ENCODE measurements at places on chromosomes 5 and 9.

DNA sequence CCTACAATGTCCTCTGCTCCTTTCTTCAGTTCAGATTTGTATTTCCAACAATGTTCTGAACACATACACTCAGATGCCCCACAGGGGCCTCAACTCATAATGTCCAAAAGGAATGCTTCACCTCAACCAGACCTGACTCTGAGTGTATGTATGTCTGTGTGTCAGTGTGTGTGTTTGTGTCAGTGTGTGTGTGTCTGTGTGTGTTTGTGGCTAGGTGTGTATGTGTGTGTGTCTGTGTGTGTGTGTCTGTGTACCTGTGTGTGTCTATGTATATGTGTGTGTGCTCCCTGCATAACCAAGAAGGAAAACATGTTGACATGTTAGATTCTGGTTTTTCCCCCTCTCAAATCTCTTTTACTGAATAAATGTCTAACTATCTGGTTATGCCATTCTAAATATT is 87.3 kb upstream of the PCSK1 start:
- DNase-seq: no peak

DNA sequence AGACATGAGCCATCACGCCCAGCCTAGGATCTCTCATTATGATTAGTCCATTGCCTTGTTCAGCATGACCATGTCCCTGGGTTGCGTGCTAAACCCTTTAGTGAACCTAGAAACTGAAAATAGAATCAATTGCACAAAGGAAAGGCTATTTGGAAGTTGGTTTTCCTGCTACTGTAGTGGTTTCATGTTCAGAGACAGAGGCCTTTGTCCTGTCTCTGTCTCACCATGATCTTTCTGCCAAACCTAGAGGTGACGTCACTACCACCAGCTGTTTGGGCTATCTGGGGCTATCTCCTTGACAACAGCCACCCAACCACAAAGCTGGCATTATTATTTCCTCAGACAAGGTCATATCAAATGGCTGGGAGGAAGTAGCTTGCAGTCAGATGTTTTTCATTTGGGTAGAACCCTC is 4.0 kb upstream of the CDK5RAP2 start:
- no peak for DNase-seq

DNA sequence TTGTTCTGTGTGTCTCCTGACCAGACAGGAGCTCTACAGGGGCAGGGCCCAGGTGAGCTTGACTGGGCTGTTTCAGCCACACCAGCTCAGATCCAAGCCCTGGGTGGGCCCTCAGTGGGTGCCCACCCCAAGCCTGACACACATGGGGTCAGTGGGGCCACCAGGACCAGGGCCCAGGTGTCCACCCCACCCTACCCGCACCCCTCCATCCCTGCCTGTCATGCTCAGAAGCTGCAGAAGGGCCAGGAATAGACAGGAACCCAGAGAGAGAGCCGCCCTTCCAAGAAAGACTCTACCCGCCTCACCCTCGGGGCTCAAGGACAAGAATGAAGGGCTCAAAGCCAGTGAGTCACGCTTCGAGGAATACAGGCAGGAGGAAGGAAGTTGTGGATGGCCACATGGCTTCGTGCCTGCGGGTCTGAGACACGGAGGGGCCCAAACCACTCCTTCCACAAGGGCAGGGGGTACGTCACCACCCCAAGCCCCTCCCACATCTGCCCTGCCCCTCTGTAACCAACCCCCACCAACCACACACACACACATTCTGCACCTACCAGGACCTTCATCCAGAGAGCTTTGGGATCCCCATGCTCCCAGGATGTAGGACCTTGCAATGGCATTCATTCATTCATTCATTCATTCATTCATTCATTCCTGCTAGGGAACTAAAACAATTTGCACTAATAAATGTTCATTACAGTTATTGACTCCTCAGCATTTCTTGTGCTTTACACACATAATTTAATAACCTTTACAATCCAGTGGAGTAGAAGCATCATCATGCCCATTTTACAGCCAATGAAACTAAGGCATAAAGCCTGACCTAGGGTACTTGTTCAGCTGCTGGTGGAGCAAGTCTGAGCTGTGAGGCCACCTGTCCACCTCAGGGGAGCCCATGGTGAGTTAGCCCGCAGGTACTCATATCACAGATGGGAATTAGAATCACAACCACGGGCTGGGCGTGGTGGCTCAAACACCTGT is 55.9 kb upstream of the STXBP1 start:
- no peak for DNase-seq

GRCh38 chr5:113166852-113167366 is 190.3 kb downstream of the DCP2 start:
- DNase-seq: no peak

- no peak for DNase-seq
Measured at GRCh38 chr5:158755986-158756385, 343.7 kb downstream of the EBF1 start.

- no peak for DNase-seq
Measured at GRCh38 chr9:34578241-34579103, 11.1 kb downstream of the CNTFR start.

- peak; percentile 87 for DNase-seq
Measured at GRCh38 chr9:124320062-124320973, 62.6 kb downstream of the NEK6 start.

DNA sequence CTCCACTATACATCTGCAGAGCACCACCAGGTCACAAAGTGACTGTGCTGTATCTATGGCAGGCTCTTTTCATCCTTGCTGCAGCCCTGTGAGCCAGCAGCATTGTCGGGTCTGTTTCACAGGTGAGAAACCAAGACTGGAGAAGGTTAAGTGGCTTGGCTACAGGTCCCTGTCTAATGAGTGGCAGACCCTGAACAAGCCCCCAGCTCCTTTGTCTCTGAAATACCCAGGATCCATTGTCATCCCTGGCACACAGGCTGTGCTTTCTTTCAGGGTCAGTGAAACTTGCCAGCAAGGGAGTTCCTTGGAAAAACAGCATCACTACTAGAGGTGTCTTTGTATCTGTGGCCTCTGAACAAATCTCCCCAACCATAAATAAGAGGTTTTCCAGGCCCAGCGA is 27.6 kb upstream of the CXCL14 start:
- DNase-seq: peak; percentile 39

- no peak for DNase-seq
Measured at GRCh38 chr9:12933957-12934356, 159.1 kb downstream of the LURAP1L start.

DNA sequence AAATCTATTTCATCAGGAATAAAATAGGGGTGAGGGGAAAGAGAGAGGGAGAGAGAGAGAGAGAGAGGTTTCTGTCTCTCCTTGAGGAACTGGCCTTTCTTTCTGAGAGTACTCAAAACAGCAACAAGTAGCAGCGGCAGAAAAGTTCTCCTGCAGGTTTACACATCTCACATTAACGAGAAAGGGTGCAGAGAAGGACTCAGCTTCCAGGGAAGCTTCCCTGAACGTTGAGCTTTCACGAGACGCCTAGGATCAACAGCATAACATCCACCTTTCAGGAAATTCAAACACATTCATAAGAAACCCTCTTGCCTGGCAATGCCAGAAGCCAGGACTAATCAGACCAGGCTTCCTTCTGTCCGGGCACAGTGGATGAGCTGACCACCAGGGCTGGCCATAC is 162.9 kb downstream of the ZDHHC21 start:
- no peak for DNase-seq

GRCh38 chr5:16981700-16982099 is 45.6 kb upstream of the MYO10 start:
- DNase-seq: no peak

GRCh38 chr9:110942522-110942921 is 95.7 kb downstream of the LPAR1 start:
- no peak for DNase-seq

- DNase-seq: no peak
Measured at GRCh38 chr9:99044827-99045226, 60.1 kb upstream of the TGFBR1 start.

- DNase-seq: no peak
Measured at GRCh38 chr5:148794275-148794674, 32.1 kb upstream of the ADRB2 start.

- no peak for DNase-seq
Measured at GRCh38 chr5:132427281-132428146, 58.0 kb downstream of the SLC22A5 start.

- DNase-seq: no peak
Measured at GRCh38 chr5:151214614-151215545, 9.0 kb downstream of the CCDC69 start.

GRCh38 chr5:152427721-152428120 is 22.6 kb upstream of the NMUR2 start:
- DNase-seq: no peak

- DNase-seq: no peak
Measured at GRCh38 chr5:179758955-179759354, 26.3 kb downstream of the MAML1 start.

DNA sequence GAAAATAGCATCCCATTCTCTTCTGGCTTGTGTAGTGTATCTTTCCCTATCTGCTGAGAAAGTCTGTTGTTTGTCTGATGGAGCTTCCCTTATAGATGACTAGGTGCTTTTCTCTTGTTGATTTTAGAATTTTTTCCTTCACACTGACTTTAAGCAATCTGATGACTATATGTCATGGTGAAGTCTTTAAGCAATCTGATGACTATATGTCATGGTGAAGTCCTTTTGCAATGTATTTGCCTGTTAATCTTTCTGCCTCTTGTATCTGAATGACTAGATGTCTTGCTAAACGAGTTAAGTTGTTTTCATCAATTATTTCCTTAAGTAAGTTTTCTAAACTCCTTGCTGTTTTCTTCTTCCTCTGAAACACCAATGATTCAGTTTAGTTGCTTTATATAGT is 80.5 kb downstream of the RNF130 start:
- DNase-seq: no peak

- DNase-seq: no peak
Measured at GRCh38 chr5:135253601-135254178, 145.3 kb downstream of the MACROH2A1 start.

- no peak for DNase-seq
Measured at GRCh38 chr9:65449423-65449822, 164.4 kb upstream of the FOXD4L5 start.

DNA sequence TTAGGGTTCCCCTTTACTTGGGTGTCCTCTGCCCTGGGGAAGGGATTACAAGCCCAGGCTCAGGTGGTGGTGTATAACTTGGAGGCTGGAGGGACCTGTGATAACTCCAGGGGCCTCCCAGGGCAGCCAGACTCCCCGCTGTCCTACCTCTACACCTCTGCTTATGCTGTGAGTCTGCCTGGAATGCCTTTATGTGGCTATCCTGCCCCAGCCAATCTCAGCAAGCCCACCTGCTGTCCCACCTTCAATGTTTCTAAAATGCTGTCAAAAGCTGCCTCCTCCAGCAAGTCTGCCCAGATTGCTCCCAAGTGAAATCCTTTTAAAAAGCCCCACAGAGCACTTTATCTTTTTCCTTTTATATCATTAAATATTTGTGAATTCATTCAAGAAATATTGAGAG is 39.3 kb downstream of the DAB2IP start:
- DNase-seq: no peak

Data from posterior cingulate gyrus (tissue), 11 donors.